WTC11 (cell line): ENCODE measurements at places on chromosomes 13 and 19.

DNA sequence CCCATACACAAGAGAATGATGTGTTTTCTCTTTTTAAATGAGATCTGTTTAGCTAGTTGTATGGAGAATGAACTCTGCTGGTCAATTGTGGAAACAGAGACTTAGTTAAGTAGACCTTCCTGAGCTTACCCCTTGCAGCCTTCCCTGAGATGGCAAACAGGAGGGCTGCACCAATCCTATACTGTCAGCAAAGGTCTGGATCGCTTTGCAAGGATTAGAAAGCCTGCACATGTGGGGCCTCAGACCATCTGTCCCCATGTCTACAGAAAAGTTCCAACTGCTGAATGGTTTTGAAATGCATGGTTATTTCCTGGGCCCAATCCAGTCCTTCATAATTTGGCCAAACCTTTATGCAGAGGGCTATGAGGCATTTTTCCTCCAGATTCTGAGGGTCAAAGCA is 183.9 kb upstream of the SLC10A2 start:
- DNase-seq: no peak

GRCh38 chr19:2207991-2208860 is 27.9 kb downstream of the PLEKHJ1 start:
- DNase-seq: peak; percentile 68

GRCh38 chr13:44088991-44089413 is 209.3 kb downstream of the LACC1 start:
- no peak for DNase-seq

DNA sequence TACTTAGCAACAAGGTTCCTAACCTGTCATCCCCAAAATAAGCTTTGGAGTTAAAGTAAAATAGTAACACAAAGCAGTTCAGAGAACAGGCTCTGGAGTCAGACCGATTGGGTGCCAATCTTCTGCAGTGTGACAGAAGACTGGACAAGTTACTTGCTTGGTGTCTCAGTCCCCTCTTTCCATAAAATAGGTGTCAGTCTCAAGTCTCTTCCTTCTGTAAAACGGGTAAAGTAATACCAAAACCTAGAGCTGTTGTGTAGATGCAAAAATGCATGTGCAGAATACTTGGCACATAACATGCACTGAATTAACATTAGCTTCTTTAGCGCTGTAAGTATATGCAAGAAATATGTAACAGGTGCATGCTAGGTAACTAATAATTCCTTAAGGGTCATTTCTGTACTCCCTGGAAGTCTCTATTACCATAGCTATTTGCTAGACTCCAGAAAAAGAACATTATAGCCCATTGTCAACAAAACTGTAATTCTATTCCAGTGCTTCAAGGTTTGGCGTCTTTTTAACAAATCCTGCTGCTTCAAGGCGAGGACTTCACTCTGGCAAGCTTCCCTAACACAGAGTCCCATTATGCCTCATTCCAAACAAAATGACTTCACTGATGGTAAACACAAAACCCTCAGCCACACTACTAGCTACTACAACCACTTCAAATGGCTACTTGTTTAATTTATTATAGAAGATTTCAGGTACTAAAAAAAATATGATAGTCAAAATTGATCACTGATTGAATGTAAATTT is 32.8 kb downstream of the ELF1 start:
- no peak for DNase-seq

GRCh38 chr13:45584816-45585215 is 30.7 kb downstream of the ERICH6B start:
- DNase-seq: no peak

DNA sequence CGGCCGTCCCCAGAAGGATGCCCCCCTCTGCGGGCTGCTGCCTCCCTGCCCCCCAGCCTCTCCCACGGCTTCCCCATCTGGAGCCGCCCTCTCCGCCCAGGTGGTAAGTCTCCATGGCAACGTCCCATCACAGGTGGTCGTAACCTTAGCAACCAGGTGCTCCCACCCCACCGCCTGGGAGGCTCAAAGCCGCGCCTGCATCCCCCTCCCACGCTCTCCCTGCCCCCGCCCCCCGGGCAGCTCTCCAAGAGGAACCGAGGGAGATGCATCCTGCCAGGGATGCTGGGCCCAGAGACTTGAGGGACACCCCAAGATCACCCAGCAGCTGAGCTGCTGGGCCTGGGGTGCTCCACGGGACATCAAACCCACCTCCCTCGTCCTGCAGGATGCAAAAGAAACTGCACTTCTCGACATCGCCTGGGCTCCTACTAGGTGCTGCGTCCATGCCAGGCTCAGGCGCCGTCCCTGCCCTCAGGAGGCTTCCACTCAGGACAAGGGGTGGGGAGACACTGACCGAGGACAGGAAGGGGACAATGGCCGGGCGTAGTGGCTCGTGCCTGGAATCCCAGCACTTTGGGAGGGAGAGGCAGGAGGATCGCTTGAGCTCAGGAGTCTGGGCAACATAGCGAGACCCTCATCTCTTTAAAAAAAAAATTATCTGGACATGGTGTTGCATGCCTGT is 5.0 kb upstream of the LINGO3 start:
- peak; percentile 68 for DNase-seq

- no peak for DNase-seq
Observed at GRCh38 chr13:39810091-39810877, 154.8 kb downstream of the COG6 start.

DNA sequence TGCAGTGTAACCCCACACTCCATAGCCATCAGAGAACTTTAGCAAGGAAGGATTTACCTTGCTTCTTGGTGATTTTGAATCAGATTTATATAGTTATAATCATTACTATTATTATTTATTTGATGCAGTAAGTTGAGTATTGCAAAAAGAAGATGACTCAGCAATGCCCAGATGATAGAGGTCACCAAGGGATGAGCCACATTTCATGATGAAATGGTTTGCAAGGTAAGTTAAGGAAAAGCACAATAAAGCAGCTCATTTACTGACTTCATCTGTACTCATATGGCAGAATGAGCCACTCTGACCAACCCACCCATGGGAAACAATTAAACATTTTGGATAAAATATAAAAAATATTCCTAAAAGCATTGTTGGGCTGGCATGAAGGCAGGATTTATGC is 59.1 kb downstream of the AKAP11 start:
- DNase-seq: no peak

GRCh38 chr13:33787051-33787591 is 30.8 kb upstream of the RFC3 start:
- DNase-seq: no peak

DNA sequence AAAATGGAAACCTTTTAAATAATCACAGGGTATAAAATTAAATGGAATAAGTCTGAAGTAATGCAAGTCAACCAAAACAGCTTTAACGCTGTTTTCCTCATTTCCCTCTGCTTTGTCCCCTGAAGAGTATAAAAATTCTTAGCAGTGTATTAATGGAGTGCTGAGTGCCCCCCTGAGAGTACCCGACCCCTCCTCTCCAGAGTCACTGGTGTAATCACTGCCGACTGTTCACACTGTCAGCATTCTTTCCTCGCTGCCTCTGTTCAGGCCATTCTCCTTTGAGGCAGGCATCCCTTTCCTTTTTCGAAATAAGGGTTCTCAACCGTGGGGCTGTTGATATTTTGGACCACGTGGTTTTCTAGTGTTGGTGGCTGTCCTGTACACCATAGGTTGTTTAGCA is 146.9 kb upstream of the SLC10A2 start:
- DNase-seq: no peak

- no peak for DNase-seq
Observed at GRCh38 chr19:14015524-14016035, 9.5 kb upstream of the RFX1 start.

- DNase-seq: peak; percentile 80
Observed at GRCh38 chr19:18939922-18940768, 872 bp downstream of the HOMER3 start.

- peak; percentile 96 for DNase-seq
Observed at GRCh38 chr19:46600384-46601317, 479 bp upstream of the CALM3 start.

- no peak for DNase-seq
Observed at GRCh38 chr13:107097916-107098315, 530.0 kb upstream of the ARGLU1 start.

DNA sequence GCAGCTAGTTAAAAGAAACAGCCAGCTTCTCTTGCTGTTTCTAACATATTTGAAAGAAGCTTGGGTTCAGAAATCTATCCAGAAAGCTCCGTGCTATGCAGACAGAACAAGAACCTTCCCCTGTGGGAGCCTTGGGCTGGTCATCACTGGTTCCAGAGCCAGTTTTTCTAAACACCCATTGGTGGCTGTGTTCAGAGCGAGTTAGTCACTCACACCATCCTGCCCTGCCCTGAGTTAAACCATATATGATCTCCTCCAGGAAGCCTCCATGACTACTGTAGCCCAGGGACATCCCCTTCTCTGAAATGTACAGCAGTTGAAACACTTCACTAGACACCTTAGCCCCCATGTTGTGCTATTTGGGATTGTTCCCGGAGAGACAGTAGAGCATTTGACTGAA is 200.8 kb upstream of the SGCG start:
- no peak for DNase-seq

DNA sequence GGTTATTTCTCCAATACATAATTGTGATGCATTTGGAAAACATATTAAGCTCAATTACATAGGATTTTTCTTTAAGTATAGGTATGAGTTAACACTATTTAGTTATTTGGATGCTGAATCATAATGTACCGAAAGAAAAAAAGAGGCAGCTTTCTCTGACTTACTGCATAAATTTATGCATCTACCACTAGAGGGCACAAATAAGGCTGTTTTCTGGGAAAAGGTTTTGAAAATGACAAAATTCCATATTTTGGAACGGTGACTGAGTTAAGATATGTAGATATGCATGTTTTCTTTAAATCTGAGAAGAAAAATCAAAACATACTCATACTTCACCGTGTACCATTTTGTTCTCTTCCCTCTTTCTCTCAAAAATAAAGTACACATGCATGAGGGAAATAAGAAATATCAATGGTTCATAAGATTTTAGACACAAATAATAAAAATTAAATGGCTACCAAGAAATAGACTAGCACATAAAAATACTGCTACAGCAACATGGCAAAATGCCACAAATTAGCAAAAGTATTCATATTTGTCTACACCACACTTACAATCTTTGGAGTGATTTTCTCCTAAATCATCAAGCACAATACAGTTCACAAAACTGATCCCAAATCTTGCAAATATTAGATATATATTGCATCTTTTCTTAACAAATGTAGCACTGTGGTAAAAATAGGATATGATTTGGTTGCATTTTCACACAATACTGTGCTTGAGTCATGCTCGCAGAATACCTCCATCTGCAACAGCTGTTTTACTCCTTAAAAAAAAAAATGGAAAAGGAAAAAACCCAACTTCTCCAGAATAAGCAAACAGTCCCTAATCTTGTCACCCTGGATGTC is 260.0 kb downstream of the FGF14 start:
- no peak for DNase-seq

- peak; percentile 7 for DNase-seq
Observed at GRCh38 chr13:114136576-114136975, 4.2 kb upstream of the RASA3 start.

DNA sequence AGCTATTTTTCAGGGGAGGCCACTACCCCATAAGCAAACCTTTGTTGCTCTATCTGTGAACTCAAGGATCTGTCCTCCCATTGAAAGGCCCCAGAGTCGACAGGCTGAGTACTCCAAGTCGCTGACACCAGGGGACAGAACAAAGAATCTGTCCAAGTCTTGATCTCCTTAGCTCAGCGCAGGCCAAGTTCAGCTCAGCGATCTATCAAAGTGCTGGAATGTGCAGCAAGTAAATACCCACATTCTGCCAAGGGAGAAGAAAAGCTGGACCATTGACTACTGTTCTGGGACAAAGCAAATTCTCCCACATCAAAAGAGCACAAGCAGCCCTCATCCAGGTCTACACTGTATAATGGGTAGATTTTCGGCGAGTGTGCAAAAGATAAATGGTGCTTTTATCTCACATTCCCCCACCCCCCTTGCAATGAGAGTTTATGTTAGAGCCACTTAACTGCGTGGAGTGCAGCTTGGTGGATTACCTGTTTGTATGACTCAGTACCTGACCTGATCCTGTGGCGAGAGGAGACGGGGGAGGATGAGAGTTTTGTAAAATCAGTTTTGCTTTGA is 391.7 kb upstream of the SGCG start:
- no peak for DNase-seq

DNA sequence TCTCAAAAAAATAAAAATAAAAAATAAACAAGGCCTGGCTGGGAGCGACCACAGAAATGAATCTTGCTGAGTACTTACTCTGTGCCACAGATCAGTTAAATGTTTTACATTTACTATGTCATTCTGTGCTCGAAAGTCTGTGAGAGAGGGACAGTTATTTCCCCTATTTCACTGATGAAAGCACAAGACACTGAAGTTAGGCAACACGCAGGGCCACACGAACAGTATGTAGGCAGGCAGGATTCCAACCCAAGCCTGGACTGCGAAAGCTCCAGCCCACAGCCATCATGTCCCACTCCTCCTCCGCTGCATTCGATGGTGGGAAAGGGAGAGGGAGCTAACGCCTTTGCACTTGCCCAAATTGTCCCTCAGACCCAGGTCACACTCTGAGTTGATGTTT is 34.2 kb downstream of the RUBCNL start:
- DNase-seq: no peak

- DNase-seq: no peak
Observed at GRCh38 chr19:342801-343421, 1.7 kb downstream of the MIER2 start.

- DNase-seq: no peak
Observed at GRCh38 chr19:39463403-39463802, 17.2 kb upstream of the TIMM50 start.

GRCh38 chr13:98462946-98463345 is 114.0 kb downstream of the STK24 start:
- DNase-seq: no peak

DNA sequence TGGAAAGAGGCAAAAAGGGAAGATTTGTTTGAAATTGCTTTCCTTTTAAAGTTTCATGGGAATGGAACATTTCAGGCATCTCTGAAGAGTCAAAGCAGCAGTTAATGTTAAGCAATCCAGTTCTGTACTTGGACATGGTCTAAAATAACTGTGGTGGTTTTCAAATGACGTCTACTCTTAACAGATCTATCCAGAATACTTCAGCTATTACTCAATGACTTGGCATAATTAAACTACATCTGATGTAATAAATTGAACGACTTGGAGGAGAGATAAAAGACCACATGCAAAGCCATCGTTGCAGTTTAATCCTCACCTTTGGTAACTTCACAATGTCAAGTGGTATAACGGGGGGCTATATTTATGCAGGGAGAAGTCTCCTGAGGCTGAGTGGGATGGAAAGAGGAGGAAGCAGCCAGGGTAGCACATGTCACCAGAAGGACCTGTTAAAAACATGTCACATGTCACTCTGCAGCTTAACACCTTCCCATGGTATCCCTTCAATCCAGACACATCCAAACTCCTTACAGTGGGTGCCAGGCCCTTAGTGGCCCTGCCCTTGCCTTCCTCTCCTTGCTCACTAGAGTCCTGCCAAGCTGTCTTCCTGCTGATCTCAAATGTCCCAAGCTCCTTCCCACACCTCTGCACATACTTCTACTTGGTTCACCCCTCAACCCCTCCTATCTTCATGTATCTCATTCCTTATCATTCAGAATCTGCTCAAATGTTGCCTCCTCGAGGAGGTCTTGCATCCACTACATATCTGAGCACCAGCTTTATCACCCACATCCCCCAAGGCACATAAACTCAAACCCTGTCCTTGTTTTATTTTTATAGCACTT is 327.8 kb downstream of the SUCLA2 start:
- DNase-seq: no peak

- DNase-seq: no peak
Observed at GRCh38 chr13:41137951-41138350, 5.3 kb upstream of the KBTBD6 start.

- DNase-seq: no peak
Observed at GRCh38 chr13:34352958-34353357, 535.0 kb downstream of the RFC3 start.

- no peak for DNase-seq
Observed at GRCh38 chr13:34257966-34258365, 440.0 kb downstream of the RFC3 start.
